ENCODE measurements at places on chromosomes 2 and 18.
A peak's percentile ranks its signal among the peaks of the same experiment; 100 is the strongest.

DNA sequence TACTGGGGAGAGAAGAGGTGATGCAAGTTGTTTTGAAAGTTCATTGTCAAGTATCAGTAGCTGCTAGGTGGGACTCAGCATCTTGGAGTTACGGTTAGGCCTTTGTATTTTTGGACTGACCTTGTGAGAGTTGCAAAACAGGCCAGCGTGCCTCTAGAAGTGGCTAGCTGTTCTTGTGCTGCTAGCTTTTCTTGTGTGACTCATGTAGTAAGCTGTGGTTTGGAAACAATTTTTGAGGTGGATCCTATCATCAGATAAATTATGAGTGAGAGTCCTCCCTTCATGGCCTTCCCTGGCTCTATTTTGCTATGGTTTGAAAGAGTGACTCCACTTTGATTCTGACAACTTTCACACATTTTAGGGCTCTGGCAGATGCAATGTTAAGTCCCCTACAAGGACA is 409.2 kb upstream of the HS6ST1 start:
- DNase-seq = peak; percentile 25

DNA sequence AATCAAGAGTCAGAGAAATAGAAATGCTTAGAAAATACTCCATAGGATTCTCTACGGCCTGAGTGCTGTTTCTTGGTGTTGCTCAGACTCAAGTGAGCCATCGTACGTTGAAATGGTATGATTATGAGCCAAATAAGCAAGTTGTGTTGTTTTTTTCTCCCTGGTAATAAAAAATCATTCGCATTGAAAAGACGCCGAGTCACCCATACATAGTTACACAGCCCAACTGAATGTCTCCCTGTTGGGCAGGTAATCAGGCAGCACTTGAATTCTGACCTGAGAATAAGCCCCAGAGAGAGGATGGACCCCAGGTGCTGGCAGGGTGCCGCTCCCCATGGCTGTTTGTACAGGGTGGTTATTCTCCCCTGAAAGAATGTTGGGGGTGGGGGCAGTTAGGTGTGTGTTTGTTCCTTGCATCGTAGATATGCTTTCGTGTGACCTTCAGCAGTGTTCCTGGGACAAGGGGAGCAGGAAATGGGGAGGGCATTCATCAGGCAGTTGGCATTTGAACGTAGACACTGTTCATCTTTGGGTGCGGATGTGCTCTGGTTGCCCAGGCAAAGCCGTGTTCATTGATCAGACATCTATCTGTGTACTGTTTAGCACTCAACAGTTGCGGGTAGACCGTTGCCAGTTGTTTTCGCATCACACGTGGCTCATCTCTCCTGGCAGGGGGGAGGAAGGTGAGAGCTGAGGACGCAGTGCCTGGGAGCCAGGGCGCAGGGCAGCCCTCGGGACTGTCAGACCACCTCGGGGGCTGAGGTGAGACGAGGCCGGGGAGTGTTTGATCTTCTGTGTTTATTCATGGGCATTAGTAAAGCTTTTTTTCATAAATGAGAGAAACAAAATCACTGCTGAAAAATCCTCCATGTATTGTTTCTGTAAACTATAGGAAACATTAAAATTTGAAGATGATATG is 27.3 kb downstream of the MTCL1 start:
- DNase-seq = no peak

GRCh38 chr2:99974275-99974674 is 168.1 kb downstream of the AFF3 start:
- peak; percentile 39 for DNase-seq

DNA sequence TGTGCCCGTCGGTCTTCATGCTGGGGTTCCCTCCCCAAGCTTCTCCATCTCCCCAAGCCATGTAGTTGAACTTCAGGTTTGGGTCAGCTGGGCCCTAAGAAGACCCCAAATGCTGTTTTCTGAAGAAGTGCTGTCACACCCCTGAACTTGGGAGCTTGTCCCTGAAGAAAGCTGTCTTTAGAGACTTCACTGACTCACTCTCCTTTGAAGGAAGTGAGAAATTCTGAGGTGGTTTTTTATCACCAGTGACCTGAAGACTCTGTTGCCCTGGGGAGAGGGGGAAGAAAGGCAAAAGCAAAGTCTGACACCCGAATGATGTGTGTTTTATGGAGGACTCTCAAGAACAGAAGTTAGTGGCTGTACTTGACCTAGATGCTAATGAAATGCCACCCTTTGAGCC is 83.6 kb upstream of the BCL2L11 start:
- no peak for DNase-seq

GRCh38 chr2:126657636-126658318 is 1.8 kb downstream of the GYPC start:
- peak; percentile 30 for DNase-seq

GRCh38 chr18:45056926-45057325 is 376.2 kb downstream of the SETBP1 start:
- no peak for DNase-seq

- DNase-seq = no peak
Observed at GRCh38 chr2:86296947-86297346, 40.5 kb downstream of the REEP1 start.

GRCh38 chr2:193272011-193272410 is 1077.3 kb upstream of the TMEFF2 start:
- DNase-seq = no peak

DNA sequence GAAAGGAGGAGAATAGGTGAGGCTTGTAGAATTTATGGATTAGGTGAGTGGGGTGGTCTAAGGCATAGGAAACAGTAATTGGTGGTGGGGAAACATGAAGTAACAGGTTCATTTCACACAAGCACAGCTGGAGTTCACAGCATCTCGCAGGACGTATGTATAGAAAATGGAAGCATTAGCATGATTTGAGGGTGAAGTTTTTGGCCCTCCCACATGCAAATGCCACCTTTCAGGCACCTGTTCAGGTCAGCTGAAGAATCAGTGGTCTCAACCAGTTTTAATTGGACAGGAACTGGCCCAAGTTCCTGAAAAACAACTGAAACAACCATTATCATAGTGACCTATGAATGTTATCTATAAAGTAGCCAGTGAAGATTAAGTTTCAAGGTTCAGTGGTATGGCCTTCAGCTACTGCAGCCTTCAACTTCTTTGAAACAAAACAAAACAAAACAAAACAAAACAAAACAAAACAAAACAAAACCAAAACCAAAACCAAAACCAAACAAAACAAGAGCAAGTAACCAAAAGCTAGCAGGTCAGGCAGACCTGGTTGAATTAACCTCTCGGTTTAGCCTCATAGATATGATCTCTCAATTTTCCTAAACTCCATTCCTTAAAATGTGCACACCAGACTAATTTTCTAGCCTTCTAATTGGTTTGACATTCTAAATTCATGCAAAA is 102.1 kb upstream of the SPHKAP start:
- DNase-seq = no peak

DNA sequence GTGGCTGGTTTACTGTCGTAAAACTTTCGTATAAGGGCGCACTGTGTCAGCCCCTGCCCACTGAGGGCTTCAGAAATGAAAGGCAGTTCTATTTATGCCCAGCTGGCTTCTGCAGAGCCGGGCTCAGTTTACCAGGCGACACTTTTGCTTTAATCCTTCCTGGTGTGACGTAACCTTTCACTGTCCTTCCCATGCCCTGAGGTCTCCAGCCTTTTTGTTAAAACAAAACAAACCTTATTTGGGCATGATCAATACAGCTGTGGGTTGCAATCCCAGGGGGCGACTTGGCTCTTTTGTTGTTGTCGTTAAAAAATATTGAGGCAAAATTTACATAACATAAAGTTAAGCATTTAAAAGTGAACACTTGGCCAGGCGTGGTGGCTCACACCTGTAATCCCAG is 85.3 kb downstream of the AGAP1 start:
- DNase-seq = no peak

DNA sequence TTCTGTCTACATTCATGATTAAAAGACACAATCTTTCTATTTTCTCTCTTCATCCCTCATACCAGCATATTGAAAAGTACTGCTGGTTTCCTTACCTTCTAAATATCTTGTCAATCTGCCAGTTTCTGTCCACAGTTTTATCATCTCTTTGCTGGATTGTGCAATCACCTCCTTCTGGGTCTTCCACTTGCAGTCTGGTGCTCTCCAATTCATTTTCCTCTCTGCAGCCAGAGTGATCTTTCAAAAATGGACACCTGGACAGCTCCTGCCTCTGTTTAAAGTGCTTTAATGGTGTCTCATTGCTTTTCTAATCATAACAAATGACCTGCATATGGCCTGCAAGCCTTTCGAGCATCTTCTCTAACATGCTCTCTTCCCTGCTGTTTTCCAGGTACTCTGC is 94.0 kb downstream of the C1QL2 start:
- no peak for DNase-seq

DNA sequence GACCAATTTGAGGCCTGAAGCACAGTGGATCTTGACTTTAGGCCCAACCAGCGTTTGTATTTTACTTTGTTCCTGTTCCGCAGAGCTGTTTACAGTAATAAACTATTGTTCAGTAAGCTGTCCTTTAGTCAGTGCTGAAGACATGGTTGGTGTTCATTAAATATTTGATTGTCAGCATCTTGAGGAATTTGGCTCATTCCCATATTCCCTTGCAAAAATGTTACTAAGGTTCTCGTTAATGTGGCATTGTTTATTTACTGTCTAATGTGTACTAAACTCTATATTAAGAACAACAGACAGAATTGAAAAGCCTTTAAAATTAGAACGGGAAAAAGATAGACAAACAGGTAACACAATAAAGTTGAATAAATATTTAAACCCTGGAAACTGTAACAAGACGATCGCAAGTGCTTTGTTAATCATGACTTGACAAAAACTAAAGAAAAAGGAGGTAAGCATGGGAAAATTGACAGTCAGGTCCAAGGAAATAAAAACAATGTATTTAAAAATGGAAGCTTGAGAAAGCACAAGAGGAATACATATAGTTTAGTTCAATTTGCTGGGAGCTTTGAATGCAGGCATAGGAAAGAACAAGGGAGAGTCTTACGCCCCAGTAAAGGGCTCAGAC is 1060.8 kb upstream of the CRIM1 start:
- DNase-seq = no peak

DNA sequence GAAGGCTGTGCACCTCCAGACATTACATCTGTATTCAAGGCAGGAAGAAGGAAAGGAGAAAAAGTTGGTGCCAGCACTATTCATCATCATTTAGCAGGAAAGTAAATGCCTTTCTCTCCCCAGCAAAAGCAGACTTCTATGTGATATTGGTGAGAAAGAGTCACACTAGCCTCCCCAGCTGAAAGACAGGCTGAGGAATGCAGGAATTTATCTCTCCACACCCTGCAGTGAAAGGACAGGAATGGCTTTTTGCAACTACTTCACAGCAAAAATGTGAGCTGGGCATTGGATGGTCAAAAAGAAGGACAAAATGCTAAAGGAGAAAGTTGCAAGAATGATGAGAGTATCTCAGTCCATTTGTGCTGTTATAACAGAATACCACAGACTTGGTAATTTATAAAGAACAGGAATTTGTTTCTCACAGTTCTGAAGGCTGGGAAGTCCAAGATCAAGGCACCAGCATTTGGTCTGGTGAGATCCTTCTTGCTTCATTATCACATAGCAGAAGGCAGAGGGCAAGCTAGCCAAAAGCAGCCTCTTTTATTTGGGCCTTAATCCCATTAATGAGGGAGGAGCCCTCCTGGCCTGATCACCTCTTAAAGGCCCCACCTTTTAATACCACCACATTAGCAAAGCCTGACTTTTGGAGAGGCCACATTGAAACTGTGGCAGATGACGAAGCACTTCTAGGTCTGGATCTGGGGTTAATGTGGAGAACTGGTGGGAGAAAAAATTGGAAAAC is 388.1 kb upstream of the SLC14A2 start:
- DNase-seq = no peak

DNA sequence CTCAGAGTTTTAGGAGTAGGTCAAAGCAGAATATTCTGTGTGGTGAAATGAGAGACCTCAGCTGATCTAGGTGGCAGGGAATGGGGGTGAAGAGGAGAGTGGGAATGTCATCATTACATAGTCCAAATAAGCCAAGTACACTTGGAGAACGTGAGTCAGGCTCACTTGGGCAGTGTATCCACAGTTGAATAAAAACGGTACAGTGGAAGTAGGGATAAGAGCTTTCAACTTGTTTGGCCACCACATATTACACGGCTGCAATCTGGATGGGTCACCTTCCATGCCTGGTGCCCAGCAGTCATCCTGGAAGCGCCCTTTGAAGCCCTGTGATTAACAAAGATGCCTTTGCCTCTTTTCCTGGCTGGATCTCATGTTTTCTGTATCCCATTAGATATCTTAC is 28.6 kb downstream of the MIB1 start:
- no peak for DNase-seq

DNA sequence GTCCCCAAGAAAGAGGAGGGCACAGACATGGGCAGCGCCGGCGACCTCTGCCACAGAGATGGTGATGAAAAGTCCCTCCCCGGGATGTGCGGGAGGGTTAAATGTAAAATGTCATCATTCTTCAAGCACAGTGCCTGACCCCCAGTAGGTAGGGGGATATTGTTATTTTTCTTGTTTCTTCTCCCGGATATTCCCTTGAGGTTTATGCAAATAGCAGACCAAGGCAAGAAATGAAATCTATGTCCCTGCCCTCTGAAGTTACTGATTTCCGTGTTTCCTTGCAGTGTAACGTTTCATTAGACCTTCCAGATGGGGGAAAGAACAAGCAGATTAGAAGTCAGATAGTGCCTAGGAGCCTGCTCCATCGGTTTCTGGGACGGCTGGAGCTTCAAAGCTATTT is 158.3 kb downstream of the KLHL29 start:
- no peak for DNase-seq

GRCh38 chr18:57122936-57123510 is 23.9 kb upstream of the BOD1L2 start:
- DNase-seq = no peak

DNA sequence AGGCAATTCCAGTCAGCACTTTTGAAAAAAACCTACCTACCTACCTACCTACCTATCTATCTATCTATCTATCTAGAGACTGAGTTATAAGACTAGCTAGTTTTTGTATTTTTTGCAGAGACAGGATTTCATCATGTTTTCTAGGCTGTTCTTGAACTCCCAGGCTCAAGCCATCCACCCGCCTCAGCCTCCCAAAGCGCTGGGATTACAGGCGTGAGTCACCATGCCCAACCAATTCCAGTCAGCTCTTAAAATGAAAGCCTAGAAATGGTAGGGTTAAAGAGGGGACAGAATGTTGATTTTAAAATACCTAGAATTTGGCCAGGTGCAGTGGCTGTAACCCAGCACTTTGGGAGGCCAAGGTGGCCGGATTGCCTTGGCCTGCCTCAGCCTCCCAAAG is 19.1 kb downstream of the MSH2 start:
- DNase-seq = no peak

GRCh38 chr2:58055033-58055786 is 8.6 kb downstream of the VRK2 start:
- no peak for DNase-seq

DNA sequence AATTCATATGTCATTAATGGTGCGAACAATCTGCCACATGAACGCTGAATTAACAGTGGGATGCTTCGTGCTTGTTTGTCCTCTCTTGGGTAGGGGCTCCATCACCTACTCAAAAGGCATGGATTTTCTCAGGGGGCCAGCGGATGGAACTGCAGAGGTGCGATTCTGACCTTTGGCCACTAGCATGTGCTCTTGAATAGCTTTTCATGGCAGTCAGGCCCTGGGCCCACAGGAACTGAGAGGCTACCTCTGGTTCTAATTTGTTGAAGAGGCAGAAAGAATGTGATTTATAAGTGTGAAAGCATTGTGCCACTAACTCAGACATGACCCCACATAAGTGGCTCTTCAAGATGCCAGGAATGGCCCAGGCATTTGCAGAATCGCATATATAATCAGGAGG is 283.2 kb downstream of the INSIG2 start:
- peak; percentile 58 for DNase-seq

Measured in RWPE1 (cell line).